ENCODE measurements at places on chromosomes 13 and 19.

GRCh38 chr13:109140479-109141349 lies 511.3 kb downstream of the MYO16 start:
- no peak for DNase-seq

- no peak for DNase-seq
Measured at GRCh38 chr19:14113762-14114414, 3.7 kb downstream of the PRKACA start.

DNA sequence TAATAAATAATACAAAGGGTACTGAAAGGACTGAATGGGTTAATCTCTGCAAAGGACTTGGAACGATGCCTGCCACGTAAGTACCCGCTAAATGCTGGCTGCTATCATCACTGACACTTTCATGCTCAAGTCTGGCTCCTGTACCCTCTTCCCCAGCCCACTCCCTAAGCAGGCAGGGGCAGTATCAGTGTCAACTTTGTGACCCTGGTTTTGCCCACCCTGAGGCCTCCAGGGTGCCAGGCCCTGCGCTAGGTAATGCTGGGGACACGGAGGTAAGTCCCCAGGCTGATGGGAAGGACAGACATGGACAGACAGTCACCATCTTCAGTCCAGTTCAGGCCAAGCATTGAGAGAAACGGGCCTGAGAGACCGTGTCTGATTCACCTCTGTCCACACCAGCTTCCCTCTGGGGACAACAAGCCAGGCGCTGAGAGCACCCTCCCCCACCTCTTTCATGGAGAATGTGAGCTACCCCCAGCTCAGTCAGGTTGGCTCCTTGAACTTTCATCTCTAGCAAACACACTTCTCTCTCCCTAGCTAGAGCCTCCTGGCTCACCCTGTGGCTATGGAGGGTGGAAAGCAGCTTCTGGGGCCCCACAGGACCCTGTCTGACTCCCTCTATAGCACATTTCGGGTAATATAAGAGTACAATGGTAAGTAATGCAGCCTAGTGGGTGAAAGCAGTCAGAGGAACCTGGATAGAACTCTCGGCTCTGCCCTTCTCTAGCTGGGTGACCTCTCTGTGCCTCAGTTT lies 800 bp downstream of the ETFB start:
- no peak for DNase-seq

DNA sequence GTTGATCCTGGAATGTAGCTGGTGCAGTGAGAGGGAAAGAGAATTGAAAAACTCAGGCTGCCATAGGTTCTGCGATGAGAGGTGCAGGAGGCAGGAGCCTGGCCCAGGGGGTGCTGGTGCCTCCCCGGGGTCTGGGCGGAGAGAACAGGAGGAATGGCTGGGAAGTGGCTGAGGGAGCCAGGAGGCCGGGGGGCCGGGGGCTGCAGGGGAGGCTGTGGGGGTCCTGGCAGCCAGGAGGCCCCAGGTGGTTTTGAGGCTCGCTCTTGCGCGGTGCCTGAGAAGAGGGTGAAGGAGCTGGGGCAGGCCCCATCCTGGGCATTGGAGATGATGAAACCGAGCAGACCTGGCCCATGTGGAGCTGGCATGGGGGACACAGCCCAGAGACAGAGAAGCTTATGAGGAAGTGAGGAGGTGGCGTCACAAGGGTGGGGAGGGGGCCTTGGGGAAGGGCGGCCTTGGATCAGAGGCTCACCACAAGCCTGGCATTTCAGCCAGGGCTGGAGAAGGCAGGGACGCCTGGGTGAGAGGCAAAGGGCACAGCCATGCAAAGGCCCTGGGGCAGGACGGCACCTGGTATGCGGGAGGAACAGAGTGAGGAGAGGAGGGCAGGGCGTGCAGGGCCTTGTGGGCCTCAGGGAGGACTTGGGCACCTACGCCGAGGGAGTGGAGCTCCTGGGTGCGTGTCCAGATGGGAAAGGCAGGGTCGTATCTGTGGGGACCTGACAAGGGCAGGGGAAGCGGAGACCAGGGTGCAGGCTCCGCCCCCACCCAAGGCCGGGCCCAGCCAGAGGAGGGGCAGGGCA lies 1.3 kb upstream of the TEKTIP1 start:
- no peak for DNase-seq

DNA sequence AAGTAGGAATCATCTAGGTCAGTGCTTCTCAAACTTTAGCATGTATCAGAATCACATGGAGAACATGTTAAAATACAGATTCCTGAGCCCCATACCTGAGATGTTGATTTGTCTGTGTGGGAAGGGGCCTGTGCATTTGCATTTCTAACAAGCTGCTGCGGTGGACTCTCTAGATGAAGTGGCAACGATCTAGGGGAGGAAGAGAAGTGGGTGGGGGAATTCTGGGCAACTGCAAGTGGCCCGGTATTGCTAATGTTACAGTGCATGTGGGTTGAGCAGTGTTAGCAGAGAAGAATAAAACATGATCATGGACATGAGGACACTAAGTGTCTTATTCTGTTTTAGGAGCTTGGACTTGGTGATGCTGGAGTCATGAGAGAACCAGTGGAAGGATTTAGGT lies 329.0 kb downstream of the OLFM4 start:
- no peak for DNase-seq

GRCh38 chr13:39484506-39485313 lies 118.3 kb downstream of the LHFPL6 start:
- no peak for DNase-seq

DNA sequence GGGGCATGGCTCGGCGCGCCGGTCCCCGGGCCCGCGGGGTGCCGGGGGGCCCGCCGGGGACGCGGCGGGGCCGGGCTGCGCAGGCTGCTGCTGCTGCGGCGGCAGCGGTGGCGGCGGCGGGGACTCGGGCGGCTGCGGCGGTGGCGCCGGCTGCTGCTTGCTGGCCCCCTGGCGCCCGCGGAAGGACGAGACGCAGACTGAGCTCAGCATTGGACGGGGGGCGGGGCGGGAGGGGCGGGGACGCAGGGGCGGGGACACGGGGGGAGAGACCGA lies 368 bp downstream of the KCNC3 start:
- no peak for DNase-seq

DNA sequence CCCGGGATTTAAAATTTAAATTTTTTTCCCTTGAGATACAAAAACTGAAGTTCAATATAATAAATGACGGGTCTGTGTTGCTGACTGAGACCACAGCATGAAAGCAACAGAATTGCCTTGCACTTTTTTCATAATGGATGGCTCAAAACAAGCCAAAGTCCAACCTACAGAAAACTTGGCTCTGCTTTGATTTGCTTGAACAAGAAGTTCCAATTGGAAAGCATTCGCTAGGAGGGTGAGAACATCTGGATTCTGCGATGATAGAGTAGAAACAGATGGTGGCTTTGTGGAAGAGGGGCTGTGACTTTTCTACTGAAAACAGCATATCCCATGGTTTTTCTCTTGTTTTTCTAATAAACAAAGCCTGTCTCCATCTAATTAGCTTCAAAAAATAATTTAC lies 46.4 kb downstream of the THSD1 start:
- DNase-seq = peak; percentile 69

DNA sequence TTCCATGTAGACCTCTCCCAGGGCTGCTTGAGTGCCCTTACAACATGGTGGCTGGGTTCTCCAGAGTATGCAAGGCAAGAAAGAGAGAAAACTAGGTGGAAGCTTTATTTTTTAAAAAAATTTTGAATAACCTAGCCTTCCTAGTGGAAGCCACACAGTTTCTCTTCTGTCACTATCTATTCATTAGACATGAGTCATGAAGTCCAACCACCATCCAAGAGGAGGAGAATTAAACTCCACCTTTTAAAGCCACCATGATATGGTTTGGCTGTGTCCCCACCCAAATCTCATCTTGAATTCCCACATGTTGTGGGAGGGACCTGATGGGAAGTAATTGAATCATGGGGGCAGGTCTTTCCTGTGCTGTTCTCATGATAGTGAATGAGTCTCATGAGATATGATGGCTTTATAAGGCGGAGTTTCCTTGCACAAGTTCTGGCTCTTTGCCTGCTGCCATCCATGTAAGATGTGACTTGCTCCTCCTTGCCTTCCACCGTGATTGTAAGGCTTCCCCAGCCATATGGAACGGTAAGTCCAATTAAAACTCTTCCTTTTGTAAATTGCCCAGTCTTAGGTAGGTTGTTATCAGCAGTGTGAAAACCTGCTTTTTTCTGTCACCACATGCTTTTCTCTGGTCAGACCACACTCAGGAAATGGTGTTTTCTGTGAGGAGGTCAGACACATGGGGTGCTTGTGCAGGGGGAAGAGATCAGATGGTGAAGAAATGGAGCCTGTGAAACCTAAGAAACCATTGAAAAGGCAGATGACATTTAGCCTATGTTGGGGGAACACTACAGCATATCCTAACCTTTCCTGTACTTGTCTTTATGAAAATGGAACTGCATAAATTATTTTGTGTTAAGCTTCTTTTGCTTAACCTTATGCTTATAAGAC lies 57.7 kb downstream of the ANKRD10 start:
- no peak for DNase-seq

DNA sequence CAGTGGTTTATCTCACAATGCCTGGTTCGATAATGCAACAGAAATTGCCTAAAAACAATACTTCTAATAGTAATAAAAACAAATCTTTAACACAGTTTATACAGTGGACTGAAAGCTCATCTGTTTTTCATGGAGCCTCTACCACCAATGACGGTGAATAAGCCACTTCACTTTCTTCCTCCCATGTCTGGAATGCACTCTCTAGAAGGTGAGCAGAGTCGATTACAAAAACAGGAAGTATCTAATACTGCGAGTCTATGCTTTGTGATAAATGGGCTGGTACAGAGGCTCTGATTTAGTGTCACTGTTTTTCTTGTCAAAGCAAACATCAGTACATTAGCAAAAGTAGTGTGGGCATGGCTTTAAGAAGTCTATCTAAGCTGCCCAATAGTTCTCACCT lies 1348.6 kb upstream of the SLC10A2 start:
- DNase-seq = no peak

DNA sequence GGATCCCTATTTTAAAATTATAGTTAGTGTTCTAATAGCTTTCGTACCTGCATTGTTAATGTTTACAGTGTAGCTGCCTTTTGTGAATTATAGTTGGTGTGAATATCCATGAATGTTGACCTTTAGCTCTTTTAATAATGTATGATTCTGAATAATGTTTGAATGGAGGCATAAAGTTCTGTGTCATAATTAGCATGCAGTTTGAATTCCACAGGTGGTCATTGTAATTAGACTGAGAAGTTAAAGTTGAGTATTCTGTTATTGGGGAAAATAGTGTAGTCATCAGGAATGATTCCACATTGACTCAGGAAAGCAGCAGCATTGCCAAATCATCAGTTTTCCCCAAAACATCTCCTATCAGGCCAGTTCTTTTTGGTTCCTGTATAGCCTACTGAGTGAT lies 12.1 kb downstream of the GPR18 start:
- no peak for DNase-seq

Measured in left hindlimb (tissue), 1 donor.